GM12891 (cell line): ENCODE measurements at places on chromosomes 5 and 9.

DNA sequence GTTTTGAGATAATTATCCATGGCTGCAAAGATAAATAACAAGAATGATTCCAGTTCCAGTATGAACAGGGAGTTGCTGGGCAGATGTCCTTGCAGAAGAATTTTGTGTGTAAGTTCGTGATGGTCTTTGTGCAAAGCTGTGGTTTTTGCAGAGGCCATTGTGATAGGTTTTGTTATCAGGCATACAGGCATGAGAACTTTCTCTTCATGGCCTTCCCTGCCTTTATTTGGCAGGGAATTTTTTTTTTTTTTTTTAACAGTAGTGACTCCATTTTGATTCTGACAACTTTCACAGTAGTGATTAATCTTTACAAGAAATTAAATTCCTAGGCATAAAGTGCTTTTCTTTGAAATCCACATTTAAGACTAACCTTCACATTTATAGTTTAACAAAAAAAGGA lies 1999.5 kb upstream of the CDH6 start:
- no peak for DNase-seq

- DNase-seq = no peak
Observed at GRCh38 chr5:169999621-170000020, 19.3 kb upstream of the INSYN2B start.

DNA sequence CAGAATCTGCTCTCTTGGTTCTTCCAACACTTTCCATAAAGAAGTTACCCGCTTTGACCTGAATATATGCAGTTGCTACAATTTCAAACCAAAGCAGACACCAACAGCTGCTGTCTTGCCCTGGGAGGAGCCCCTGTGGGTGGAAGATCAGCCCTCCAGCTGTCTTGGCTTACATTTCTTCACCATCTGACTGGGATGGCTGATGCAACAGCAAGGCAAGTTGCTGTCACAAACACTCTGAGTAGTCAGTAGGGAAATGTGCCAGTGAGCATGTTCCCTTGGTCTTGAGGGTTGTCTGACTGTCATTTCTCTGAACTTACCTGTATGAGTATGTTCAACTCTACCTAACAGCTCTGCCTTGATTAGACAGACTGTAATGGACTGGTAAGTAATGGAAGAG lies 152.9 kb downstream of the SGCD start:
- no peak for DNase-seq

GRCh38 chr5:58138791-58139190 lies 321.1 kb downstream of the PLK2 start:
- no peak for DNase-seq

DNA sequence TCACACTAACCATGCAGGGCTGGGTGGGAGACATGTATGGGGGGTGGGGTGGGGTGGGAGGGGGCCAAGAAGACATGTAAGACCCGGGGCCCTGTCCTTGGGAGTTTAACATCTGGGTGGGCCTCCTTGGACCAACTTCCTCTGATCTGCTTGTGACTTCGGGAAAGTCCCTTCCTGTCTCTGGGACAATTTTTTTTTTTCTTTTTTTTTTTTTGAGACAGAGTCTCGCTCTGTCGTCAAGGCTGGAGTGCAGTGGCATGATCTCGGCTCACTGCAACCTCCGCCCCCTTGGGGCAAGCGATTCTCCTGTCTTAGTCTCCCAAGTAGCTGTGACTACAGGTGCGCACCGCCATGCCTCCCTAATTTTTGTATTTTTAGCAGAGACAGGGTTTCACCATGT lies 23.8 kb upstream of the IER5L start:
- DNase-seq = no peak

DNA sequence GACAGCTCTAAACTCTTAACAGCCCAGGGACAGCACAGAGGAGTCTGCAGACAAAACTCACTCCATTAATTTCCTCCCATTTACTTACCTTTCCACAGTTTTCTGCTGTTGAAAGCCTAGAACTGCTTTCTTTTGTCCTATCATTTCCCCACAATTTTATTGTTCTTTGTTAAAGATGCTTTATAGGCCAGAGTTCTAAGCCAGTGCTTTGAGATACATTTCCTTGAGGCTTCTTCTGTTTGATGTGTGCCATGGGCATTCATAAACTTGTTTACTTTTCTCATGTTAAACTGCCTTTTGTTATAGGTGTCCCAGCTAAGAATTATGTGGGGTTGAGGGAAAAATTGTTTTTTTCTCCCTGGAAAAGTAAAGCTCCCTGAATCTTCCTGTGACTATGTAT lies 25.9 kb upstream of the SUB1 start:
- DNase-seq = no peak

DNA sequence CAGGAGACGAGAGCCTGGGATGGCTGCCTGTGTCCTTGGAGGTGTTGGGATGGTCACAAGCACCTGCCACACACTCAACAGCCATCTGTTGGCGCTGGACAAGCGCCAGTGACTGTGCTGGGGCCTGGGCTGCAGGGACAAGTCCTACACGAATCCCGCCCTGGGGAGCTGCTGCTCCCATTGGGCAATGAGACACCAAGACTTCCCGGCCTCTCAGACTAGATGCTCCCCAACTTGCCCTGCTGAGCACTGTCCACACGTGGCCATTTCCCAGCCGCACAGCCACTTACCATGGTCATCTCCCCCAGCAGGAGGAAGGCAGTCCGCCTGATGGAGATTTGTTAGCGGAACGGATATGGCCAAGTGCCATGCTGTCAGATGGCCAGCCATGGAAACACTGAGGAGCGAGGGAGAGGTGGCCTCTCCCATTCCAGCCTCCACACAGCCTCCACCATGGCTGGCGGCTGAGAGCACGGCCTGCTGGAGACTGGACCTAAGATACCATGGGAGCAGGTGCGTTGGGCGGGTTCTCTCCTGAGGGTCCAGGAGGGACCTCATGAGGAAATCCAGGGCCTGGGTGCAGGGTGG lies 43.9 kb downstream of the PRRT1B start:
- DNase-seq = no peak

DNA sequence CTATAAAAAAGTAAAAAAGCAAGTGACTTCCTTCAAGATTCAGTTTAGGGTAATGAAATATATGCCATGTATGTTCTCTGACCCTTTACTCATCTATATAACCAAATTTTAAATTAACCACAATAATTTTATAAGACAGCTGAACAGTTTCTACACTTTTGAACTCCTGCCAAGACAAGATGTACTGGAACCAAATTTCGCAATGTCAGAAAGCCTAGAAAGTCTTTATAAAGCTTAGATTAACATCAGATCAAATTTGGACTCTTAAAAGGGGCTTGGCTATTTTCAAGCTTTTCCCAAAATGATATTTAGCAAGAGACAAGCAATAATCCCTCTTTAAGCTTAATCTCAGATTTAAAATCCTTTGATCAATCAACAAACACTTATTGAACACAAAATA lies 362.6 kb downstream of the PTPRD start:
- no peak for DNase-seq

DNA sequence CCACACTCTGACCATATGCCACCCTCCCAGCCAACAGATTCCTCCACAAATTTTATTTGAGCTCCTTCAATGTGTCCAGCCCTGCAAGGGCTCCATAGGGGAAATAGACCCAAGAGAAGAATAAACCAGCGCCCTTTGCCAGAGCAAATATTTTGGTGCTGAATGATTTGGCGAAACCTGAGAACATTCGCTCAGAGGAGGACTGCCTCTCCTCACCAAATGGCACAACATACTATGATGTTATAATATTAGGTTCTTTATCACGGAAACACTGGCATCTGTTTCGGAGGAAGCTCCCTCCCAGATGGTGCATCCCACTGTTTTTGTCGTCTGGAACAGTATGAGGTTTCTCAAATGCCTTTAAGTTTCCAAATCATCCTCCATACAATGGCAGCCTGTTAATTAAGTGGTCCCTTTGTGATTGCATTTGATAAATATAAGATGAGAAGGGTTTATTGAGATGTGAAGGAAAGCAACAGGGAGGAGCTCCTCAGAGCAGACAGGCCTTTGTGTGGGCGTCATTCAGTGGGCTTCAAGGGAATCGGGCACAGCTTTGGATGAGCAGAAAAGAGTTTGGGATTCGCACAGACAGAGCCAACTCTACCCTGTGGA lies 139.1 kb upstream of the ADRA1B start:
- DNase-seq = no peak

DNA sequence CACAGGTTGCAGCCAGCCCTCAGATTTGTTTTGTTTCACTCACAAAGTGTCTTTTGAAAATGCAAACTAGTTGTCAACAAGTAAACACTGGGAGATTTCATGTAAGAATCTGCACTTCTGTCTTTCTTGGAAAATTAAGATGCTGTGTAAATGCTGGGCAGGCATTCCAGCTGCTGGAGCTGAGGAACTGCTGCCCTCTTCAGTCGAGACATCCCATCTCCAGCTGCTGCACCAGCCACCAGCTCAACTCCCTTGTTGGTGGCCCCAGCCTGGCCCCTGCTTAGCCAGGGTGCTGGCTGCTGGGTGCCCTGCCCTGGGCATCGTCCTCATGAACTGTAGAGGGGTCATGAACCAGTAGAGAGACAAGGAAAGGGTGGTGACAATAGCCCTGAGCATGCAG lies 33.1 kb upstream of the AFAP1L1 start:
- no peak for DNase-seq

- no peak for DNase-seq
Observed at GRCh38 chr5:179271428-179271734, 73.9 kb downstream of the ADAMTS2 start.

GRCh38 chr5:91223886-91224285 lies 159.2 kb downstream of the ARRDC3 start:
- DNase-seq = no peak

GRCh38 chr5:72147569-72147968 lies 40.3 kb downstream of the MAP1B start:
- DNase-seq = no peak

DNA sequence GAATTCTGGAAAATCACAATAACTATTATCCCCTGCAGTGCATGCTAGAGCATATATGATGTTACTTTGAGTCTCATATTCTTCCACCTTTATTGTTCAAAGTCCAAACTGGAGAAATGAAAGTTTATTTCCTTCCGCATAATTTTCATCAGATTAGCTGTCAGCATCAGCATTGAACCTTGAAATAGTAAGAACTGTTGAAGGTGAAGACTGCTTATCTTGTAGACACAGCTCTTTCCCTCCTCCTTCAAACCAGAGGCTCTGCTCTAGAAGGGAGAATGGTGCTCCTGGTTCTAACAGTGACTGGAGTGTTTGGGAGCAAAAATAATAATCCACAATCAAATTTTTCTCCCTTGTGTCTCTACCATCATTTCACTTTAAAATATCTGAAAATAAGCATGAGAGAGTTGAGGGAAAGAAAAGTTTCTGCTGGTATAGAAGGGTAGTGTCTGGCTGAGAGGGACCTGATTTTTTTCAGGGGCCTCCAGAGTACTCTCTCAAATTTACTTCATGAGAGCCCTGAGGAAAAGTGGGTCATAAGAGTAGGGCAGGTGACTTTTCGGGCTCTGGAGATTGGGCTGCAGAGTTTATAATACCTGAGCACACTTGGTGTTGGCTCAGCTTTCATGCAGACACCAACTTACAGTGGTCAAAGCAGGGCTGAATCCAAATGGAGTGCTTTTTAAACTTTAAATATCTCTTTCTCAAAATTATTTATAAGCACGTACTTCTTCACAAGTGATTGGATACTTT lies 170.4 kb downstream of the ZDHHC21 start:
- no peak for DNase-seq

- DNase-seq = no peak
Observed at GRCh38 chr5:172535108-172535445, 80.8 kb upstream of the SH3PXD2B start.

DNA sequence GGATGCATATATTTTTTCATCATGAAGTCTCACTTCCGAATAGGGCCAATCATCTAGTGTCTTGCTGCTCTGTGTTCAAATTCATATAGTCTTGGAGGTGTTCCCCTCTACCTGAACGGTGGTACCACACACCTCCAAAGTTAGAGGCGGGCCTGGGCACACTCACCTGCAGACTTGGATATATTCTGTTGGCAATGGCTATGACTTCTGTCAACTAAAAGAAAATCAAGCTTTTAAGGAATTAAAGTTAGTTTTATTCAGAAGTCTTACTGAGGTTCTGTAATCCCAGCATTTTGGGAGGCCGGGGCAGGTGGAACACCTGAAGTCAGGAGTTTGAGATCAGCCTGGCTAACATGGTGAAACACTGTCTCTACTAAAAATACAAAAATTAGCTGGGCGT lies 2.6 kb upstream of the NIPAL4 start:
- no peak for DNase-seq

DNA sequence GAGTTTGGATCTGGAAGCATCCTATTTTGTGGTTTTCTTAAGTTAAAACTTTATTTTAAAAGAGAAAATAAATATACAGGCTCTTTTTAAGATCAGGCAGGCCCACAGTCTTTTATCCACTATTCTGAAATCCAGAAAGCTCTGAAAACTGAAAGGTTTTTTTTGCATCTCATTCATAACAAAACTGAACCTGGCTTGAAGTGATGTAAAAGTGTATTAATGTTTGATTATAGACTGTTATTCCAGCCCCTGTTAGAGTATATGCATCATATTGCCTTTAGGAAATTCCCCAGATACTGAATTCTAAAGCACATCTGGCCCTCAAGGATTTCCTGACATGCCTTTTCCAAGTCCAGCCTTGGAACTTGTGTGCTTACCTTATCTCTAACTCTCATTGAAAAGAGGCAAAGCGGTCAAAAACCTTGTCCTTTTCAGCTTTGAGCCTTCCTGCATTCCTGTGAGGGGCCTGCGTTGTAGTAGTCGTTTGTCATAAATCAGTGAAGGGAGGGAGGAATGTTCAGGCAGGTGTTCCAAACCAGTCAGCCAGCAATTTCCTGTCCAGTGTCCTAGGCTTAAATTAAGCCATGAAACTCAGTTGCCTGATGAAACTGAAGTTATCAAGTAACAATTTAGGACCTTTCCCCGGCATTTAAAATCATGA lies 110.4 kb downstream of the TLE4 start:
- no peak for DNase-seq

- DNase-seq = no peak
Observed at GRCh38 chr9:87567571-87567970, 69.9 kb downstream of the DAPK1 start.
